AG09309 (cell line): ENCODE measurements at places on chromosomes 1 and 21.

GRCh38 chr1:66980745-66981367 lies 56.1 kb downstream of the MIER1 start:
- no peak for DNase-seq

DNA sequence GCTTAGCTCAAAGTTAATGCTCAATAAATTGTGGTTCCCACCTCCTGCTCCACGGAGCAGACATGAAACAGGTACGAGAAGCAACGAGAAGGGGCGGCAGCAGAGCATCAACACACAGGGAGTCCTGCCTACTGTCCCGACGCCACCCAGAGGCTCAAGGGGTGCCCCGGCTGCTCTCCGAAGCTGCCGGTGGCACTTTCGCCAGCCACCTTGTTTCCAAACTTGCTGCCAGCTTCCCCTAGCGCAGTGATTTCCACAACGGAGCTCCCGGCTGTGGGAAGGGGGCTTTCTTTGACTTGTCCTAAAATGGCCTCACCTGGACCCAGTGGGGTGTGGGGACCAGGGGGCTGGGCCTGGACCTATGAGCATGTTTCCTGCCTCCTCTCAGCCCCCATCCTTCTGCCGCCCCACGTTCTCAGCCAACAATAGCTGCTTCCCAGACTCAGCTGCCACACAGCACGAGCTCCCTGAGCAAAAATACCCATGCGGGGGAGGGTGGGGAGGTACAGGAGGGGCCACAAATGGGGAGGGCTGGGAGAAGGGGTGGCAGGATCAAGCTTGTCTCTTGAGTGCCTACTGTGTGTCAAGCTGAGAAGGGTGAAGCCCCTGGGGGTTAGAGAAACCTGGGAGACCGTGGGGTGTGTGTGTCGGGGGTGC lies 35.6 kb upstream of the ECE1 start:
- no peak for DNase-seq

DNA sequence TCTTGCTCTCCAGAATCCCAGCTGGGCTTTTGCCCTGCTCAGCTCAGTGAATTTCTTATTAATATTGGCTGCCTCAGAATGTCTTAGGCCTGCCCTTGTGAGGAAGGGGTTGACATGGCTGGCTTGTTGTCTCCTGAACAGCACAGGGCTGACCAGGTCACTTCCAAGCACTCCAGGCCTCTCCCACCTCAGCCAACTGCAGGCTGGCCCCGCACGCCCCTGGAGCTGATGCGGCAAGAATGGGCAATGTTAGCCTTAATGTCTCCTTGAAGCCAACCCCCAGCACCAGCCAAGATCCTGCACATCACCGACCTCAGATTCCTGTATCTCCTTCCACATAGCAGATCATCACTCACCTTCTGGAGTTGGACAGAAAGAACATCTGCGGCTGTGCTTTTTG lies 598.6 kb downstream of the AJAP1 start:
- DNase-seq = no peak

GRCh38 chr1:224392411-224393249 lies 36.0 kb downstream of the CNIH4 start:
- DNase-seq = no peak

DNA sequence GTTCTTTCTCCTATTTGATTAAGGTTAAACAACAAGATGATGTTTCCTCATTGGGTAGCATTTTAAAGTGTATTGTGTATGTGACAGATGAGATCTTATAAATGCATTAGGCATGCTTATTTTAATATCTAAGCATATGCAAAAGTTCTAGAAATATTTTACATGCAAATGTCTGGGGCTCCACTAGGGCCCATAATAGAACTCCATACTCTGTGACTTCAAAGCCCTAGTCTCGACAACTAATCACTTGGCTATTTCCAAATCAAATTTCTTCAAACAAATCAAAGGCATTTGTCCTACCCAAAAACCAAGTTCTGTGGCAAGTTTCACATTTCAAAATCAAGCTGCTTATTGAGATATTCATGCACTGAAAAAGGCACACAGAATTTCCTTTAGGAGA lies 385.6 kb upstream of the ST6GALNAC5 start:
- no peak for DNase-seq

- no peak for DNase-seq
Observed at GRCh38 chr1:222095606-222096475, 354.0 kb upstream of the DUSP10 start.

DNA sequence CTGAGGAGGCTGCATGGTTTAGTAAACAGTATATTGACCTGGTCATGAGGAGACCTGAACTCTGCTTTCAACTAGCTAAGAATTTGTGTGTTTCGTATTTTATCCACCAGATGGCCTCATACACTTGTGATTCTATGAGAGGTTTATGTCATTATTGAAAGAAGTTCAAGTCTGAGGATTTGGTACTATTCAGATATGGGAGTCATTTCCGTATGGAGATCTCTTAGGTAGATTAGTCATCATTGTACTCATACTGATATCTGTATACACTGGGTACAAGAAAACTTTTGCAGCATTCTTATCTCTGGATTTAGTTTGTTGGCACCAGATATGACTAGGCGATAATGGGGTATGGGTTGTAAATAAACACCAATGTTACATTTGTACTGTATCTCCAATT lies 26.6 kb downstream of the ATF6 start:
- peak; percentile 70 for DNase-seq

DNA sequence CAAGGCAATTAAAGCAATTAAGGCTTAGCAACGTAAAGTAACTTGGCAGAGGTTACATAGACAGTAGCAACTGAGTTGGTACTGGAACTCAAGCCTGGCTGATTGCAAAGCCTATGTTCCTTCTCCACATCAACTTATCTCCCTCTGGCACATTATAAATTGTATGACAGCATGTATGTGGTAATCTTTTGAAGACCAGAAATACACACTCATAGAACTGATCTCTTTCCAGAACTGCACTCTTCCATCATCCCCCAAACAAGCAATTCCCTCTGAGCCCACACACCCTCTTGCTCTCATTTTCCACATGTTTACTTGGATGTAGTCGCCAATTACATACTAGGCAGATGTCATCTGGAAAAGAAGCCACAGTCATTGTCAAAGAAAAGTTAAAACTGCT lies 502.2 kb downstream of the PLPP3 start:
- DNase-seq = no peak

DNA sequence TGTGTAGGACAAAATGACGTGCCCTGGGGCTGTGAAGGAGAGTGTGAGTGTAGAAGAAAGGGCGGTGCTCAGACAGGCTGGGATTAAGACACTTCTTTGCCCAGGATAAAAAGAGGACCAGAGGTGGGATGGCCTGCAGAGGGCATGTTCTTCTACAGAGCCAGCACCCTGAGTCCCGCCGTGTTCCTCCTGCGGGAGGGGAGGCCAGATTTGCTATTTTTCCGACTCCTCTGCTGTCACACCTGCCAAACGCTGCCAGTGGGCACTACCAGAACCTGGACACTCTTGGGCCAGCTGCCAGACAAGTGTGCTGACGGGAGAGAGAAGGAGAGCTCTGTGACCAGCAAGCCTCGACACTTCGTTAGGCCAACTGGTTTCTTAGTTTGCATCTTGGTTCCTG lies 206.4 kb downstream of the PLD5 start:
- no peak for DNase-seq

DNA sequence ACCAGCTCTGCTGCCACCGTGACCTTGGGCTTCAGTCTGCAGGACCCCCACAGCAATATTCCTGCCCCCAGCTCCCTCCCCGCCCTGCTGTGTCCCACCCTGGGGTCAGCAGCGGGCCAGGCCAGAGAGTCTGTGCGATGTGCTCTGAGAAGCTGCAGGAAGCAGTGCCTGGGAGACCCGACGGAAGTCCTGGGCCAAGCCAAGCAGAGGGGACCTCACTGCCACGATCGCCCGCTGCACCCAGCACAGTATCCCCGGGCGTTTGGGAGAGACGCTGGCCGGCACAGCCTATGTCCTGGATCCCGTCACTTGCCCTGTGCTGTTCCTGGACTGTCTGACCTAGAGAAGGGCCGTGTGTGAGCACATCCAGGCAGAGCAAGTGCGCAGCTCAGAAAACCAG lies 106.6 kb upstream of the TTC34 start:
- no peak for DNase-seq

- no peak for DNase-seq
Observed at GRCh38 chr21:37324558-37324957, 42.0 kb upstream of the DYRK1A start.

DNA sequence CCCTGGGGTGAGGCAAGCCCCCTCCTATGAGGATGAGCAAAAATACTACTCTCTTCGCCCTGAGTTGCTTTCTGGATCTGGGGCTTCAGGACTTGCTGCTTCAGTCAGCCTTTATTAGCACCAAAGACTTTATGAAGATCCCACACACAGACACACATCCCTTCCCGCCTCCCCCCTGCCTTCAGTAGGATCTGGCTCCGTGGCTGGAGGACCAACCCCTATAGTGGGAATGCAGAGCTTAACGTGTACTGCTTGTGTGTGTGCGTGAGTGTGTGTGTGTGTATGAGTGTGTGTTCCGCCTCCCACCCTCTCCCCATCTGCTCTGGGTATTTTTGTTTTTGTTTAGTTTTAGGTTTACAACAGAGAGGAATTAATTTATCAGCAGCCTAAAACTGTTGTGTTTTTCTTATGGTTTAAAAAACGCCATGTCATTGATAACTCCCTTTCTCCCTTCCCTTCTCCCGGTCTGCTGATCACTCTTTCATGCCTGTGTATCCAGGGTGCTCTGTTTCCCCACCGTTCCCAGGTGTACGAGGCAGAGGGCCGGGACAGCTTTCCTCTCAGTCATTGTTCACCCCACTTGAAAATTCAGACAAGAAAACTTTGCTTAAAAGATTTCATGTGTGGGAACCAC lies 27.5 kb upstream of the ZFP69B start:
- DNase-seq = no peak

DNA sequence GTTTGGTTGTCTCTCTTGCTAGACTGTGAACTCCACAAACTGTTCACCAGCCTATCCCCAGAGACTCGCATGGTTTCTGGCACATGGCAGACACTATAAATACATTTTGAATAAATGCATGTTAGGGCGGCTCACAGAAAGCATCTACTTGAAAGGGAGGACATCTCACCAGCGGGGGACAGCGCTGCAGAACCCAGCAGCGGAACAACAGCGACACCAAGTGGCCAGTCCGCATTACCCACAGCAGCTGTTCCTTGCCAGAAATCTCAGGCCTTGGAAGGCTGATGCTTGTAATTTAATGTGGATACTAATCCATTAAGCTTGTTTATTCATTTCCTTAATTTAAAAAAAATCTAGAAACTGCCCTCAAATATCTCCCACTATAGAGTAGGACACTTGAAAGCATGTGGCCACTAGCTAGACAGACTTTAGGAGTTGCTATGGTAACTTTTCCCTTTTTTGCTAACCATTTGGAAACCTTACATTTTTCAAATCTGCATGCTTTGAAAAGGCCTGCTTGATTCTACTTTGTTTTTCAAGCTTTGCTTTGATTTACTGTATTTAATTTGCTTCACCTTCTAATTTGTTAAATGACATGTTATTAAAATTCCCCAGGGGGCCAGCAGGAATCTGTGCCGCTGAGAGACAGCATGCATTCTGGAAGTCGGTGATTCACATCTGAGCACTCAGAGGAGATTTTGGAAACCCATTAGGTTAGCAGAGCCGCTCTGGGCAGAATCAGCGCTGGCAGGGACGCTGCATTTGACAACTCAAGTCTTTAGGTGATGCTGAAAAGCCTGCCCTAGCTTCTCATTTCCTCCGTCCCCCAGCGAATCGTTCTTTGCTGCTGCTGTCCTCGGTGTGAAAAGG lies 63.5 kb upstream of the SSX2IP start:
- peak; percentile 31 for DNase-seq

DNA sequence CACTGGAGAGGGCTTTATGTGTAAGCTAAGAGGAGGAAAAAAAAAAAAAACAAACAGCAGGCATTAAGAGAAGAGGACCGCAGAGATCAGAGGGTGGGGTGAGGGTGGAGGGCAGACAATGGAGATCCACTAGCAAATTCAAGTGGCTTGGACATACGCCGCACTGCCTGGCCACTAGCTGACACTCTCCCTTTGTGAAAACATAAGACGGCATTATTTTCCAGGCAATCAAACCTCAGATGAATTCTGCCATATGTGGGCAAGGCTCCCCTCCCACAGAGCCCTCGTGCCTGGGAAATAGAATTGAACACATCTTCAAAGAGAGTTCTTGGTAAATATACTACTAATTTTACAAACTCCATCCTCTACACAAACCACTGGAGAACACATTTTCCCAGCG lies 53.6 kb downstream of the ERG start:
- no peak for DNase-seq

- DNase-seq = no peak
Observed at GRCh38 chr1:28200234-28200873, 23.9 kb upstream of the PTAFR start.

GRCh38 chr1:53259932-53260331 lies 21.6 kb upstream of the MAGOH start:
- no peak for DNase-seq

- no peak for DNase-seq
Observed at GRCh38 chr1:105083611-105084010, 1333.9 kb downstream of the AMY1C start.

GRCh38 chr1:11053758-11054137 lies 6.1 kb downstream of the SRM start:
- no peak for DNase-seq

- DNase-seq = peak; percentile 70
Observed at GRCh38 chr1:58592522-58593134, 15.6 kb upstream of the TACSTD2 start.

GRCh38 chr1:30081379-30082102 lies 641.8 kb downstream of the MATN1 start:
- DNase-seq = no peak

DNA sequence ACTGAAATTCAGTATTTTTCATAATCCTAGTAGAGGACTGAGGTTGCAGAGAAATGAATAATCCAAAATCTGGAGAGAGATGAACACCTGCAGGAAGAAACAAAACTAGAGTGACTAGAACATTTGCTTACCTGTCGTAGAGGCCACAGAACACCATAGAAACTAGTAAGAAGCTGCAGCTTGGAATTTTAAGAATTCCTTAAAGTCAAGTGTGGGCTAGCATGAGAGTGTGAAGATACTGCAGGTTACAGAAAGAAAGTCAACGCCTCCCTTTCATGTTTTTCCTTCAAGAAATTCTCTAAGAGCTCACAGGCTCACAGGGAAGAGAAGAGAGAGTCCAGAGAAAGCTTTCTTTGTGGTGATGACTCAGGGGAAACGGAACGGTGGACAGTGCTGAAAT lies 633.7 kb downstream of the LRRIQ3 start:
- DNase-seq = no peak

GRCh38 chr1:61836649-61837048 lies 94.4 kb downstream of the PATJ start:
- DNase-seq = no peak

- no peak for DNase-seq
Observed at GRCh38 chr1:235317168-235317567, 10.8 kb downstream of the ARID4B start.
